ENCODE measurements at places on chromosomes 3 and 15.

GRCh38 chr15:31409171-31409570 lies 82.5 kb downstream of the KLF13 start:
- no peak for DNase-seq

DNA sequence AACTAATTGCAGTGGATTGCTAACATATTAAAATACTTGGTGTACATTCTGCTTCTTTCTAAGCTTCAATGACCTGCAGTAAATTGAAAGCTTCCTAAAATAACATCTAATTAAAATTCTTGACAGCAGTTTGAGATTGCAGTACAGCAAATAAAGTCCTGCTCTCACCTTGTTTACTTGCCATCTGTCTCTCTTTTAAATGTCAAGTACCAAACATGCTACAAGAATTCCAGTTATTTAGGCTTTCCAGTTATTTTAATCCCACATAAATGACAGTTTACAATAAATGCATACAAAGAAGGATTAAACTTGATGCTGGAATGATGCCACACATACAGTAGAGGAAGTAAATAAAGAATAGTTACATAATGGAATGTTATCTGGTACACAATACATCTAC lies 33.2 kb downstream of the CBLB start:
- no peak for DNase-seq

- no peak for DNase-seq
Measured at GRCh38 chr3:146142757-146143156, 18.2 kb downstream of the PLOD2 start.

DNA sequence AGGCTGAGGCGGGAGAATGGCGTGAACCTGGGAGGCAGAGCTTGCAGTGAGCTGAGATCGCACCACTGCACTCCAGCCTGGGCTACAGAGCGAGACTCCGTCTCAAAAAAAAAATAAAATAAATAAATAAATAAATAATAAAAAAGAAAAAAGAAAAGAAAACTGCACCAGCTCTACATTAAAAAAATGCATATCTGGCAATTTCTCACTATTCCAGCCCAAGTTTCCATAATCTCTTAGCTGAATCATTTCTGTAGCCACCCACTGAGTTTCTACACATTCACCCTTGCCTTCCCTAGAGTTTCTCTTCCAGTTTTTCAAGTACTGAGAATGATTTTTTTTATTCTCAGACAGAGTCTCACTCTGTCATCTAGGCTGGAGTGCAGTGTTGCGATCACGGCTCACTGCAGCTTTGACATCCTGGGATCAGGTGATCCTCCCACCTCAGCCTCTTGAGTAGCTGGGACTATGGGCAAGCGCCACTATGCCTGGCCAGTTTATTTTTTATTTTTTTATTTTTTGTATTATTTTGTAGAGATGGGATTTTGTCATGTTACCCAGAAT lies 24.5 kb upstream of the SLC7A14 start:
- no peak for DNase-seq

GRCh38 chr15:77980098-77980497 lies 97.4 kb downstream of the TBC1D2B start:
- DNase-seq, result no peak

- DNase-seq, result no peak
Measured at GRCh38 chr15:40289140-40289775, 6.4 kb upstream of the ANKRD63 start.

DNA sequence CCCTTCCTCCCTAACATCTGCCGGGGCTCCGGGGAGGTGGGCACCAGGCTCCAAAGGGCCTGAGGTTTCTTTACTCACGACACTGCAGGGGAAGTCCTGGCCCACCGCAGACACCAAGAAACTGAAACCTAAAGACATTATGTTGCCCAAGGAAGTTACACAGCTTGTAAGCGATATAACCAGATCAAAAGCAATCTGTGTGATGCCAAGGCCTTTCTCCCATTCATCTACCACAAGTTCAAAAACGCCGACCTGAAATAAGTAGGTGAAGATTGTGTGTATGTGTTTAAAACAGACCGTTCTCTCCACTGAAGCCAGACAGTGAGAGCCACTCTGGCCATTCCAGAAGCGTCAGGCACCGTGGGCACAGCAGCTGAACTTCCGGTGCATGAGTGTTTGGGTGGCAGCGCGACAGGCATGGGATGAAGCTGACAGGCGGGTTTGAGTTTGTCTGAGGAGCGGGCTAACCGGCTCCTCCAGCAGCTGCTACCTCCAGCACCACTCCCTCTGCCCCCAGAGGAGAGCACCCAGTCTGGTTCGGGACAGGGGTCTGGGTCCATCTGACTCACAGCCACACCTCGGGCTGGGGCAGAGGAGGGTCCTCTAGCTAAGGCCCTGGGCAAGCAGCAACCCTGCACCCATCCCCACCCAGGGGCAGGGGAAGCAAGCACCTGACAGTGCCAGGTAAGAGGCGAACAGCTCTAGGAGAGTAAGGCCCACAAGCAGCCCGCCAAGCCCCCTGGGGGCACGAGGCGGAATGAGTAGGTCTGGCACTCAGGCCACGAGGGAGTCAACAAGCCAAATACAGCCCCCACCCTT lies 1.3 kb downstream of the TNK2 start:
- DNase-seq, result peak; percentile 68

DNA sequence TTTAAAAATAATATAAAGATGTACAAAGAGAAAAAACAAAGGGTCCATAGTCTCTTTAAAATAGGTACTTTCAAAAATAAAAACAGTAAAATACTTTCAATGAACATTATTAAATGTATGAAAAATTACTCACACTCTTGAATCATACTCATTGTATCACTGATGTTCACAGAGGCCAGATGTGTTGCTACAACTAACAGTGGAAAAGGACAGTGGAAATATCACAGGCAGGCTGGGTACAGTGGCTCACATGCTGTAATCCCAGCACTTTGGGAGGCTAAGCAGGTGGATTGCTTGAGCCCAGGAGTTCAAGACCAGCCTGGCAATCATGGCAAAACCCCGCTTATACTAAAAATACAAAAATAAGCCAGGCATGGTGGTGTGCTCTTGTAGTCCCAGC lies 26.8 kb downstream of the NPHP3 start:
- no peak for DNase-seq

Data from effector CD4-positive, alpha-beta T cell (primary cell).